ENCODE measurements at places on chromosomes 2 and 18.
A peak's percentile ranks its signal among the peaks of the same experiment; 100 is the strongest.

- H3K27ac ChIP-seq = no peak overlapping the region
- no peaks in the 10 kb centered on the region for H3K36me3 ChIP-seq
- DNase-seq = no peak
Observed at GRCh38 chr2:125588780-125589179, 1067.2 kb upstream of the GYPC start.

DNA sequence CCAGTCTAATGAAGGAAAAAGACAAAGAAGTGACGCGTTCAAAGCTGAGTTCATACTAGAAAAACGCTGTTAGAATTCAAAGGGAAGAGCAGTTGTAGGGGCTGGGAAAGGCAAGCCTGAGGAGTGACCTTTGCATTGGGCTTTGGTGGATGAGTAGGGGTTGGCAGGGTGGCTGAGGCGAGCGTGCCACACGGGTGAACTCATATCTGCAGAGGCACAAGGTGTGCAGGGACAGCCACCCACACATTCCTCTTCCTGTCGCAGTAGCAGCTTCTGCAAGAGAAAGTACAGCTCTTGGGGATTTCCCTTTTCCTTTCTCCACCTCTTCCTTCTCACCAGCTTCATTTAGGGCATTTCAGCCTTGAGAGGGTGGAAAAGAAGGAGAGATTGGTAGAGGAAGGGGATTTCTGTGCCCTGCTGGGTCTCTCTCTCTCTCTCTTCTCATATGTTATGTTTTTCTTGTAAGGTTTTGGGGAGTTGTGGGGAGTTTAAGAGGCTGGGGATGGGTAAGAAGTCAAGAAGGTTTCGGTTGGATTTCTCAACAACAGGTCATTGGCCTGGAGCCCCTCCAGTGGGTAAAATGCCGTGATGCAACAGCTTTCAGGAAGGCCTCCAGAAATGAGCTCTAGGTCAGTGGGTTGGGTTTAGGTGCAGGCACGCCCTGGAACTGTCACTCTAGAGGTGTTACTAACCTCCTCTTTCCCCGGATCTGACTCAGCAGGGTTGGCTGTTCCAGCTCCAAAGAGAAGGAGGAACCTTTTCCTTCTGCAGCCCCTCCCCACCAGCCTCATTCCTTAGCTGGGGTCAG, 40.1 kb downstream of the ODC1 start:
- peak overlapping the region; percentile 86 for H3K27ac ChIP-seq
- H3K27me3 ChIP-seq = no peaks in the 10 kb centered on the region
- no peak overlapping the region for H3K4me3 ChIP-seq
- H3K4me1 ChIP-seq = peaks cover 61% of the 10 kb centered on the region
- DNase-seq = peak; percentile 94

GRCh38 chr18:8660316-8660715, 45.0 kb upstream of the MTCL1 start:
- H3K4me3 ChIP-seq = no peak overlapping the region
- no peaks in the 10 kb centered on the region for H3K4me1 ChIP-seq
- no peaks in the 10 kb centered on the region for H3K36me3 ChIP-seq
- no peak for DNase-seq

GRCh38 chr2:110823165-110823564, 90.8 kb downstream of the ACOXL start:
- H3K4me1 ChIP-seq = no peaks in the 10 kb centered on the region
- no peaks in the 10 kb centered on the region for H3K27me3 ChIP-seq
- DNase-seq = no peak
- H3K36me3 ChIP-seq = no peaks in the 10 kb centered on the region
- H3K4me3 ChIP-seq = no peak overlapping the region

- peak overlapping the region; percentile 96 for H3K27ac ChIP-seq
- H3K27me3 ChIP-seq = no peaks in the 10 kb centered on the region
- no peak for DNase-seq
Observed at GRCh38 chr2:218371983-218372350, 10.1 kb upstream of the SLC11A1 start.

- no peaks in the 10 kb centered on the region for H3K36me3 ChIP-seq
- H3K27ac ChIP-seq = no peak overlapping the region
- H3K4me1 ChIP-seq = no peaks in the 10 kb centered on the region
- no peak for DNase-seq
- no peak overlapping the region for H3K4me3 ChIP-seq
Observed at GRCh38 chr2:126515471-126515870, 140.5 kb upstream of the GYPC start.

DNA sequence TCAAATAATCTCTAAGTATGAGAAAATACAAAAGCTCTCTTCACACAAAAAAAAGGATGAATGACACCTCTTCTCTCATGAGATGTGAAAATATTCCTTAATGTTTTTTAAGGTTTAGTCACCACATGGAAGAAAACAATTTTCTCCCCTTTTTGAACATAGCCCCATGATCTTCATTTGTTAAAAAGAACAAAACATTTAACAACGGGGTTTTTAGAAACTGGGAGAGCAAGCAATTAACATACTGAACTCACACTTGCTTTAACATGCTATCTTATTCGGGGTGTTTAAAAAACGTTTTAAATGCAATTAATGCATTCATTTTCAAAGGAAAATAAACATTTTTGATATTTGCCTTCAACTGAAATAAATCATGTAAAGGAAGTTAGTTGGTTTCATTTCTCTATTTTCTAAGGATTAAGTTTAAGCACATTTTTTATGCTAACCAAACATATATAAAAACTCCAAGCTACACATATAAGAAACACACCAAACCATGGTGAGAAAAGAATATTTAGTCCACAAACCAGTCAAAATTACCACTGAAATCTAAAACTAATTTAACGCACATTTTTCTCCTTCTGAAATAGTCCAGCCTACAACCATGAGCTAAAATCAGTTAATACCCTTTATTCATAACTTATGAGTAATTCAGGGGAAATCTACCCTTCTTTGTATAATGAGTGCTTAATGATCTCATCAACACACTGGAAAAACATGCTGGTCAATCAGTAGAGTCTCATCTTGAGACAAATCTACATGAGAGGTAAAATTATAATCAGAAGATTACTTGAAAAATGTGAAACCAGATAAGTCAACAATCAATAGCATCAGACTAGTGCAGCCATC, 8.2 kb downstream of the FBXO11 start:
- peaks cover 60% of the 10 kb centered on the region for H3K4me1 ChIP-seq

DNA sequence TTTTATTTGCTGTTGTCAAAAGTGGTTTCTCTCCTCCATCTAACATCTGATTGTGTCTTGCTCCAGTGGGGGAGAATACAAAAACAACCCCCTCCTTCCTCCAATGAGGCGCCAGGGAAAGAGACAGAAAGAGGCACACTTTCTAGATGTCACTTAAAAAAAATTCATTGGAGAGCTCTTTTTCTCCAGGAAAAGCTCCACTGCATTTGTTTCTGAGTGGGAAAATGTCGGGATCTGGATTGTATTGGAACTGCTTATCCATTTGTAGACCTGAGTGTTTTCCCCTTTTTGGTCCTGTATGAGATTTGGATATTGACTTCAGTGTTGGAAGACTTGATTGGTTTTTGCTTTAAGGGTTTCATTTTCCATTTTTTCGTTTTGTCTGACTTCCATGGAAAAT, 995 bp downstream of the MBD5 start:
- H3K4me1 ChIP-seq = peaks cover 30% of the 10 kb centered on the region
- H3K27me3 ChIP-seq = no peaks in the 10 kb centered on the region
- H3K4me3 ChIP-seq = peak overlapping the region; percentile 89

GRCh38 chr18:79749251-79750191, 48.2 kb upstream of the KCNG2 start:
- peaks cover 25% of the 10 kb centered on the region for H3K36me3 ChIP-seq
- no peaks in the 10 kb centered on the region for H3K4me1 ChIP-seq
- no peaks in the 10 kb centered on the region for H3K27me3 ChIP-seq
- no peak overlapping the region for H3K4me3 ChIP-seq
- no peak overlapping the region for H3K27ac ChIP-seq

DNA sequence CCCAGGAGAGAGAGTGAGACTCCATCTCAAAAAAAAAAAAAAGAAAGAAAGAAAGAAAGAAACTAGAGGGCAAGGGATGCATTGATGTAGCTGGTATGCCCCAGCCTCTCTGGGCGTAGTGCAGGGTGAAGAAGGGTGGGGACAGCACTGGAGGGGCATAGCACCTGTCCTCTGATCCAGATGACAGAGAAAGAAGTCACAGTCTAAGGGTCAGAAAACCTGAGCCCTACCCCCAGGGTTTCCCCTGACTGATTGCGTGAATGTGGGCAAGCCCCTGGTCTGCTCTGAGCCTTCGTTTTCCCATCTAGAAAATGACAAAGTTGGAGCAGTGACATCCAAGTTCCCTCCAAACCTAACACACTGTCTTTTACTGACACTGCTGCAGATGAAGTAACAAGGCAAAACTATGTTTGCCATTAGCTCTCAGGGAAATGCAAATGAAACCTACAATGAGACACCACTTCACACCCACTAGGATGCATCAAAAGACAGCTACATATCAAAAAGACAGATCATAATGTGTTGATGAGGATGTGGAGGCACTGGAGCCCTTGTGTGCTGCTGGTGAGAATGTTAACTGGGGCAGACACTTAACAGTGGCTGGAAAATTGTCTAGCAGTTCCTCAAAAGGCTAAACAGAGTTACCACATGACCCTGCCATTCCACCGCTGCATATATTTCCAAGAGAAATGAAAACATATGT, 19.5 kb upstream of the YWHAQ start:
- DNase-seq = no peak
- no peaks in the 10 kb centered on the region for H3K4me1 ChIP-seq
- no peaks in the 10 kb centered on the region for H3K27me3 ChIP-seq

DNA sequence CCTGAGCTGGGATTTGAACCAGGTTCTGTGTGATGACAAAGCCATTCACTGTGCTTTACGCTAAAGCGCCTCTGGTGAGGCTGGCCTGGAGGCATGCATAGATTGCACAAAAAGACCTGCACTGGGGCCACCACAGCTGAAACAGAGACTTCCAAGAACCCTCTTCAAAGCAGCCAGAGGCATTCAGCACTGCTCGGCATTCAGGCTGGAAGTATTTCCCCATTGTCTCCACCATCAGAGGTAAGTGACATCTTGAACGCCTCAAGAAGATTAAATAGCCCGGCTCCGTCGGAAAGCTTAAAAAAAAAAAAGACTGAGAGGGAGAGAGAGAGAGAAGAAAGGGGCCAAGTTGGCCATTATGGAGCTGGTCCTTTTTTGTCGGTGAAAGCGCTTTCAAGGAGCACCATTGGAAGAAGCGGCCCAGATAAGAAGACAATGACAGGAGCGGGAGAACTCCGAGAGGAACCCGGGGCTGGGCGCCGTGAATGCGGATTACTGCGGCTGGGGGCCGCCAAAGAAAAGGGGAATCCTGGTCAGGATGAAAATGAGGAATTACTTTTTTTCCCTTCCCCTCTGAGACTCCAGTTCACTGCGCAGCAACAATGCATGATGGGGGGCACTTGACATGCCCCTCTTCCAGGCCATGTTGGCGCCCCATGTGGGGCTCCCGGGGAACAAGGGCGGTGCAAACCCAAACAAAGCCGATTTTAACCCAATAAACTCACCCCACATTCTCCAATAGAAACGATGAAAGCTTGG, 228.3 kb downstream of the MYCN start:
- no peak for DNase-seq
- no peaks in the 10 kb centered on the region for H3K36me3 ChIP-seq
- H3K27me3 ChIP-seq = no peaks in the 10 kb centered on the region
- H3K27ac ChIP-seq = no peak overlapping the region

GRCh38 chr2:150663143-150663542, 175.7 kb upstream of the RND3 start:
- H3K4me1 ChIP-seq = no peaks in the 10 kb centered on the region
- no peaks in the 10 kb centered on the region for H3K27me3 ChIP-seq
- no peak overlapping the region for H3K27ac ChIP-seq
- no peaks in the 10 kb centered on the region for H3K36me3 ChIP-seq

GRCh38 chr2:120323214-120323613, 22.7 kb upstream of the INHBB start:
- H3K27me3 ChIP-seq = no peaks in the 10 kb centered on the region
- no peak overlapping the region for H3K27ac ChIP-seq
- H3K4me1 ChIP-seq = peaks cover 10% of the 10 kb centered on the region

- no peak for DNase-seq
- no peaks in the 10 kb centered on the region for H3K27me3 ChIP-seq
- H3K4me3 ChIP-seq = no peak overlapping the region
- no peaks in the 10 kb centered on the region for H3K36me3 ChIP-seq
Observed at GRCh38 chr2:15651367-15651727, 59.7 kb downstream of the DDX1 start.

- DNase-seq = no peak
- no peak overlapping the region for H3K4me3 ChIP-seq
- H3K36me3 ChIP-seq = no peaks in the 10 kb centered on the region
- H3K4me1 ChIP-seq = peaks cover 6% of the 10 kb centered on the region
- no peaks in the 10 kb centered on the region for H3K27me3 ChIP-seq
- H3K27ac ChIP-seq = no peak overlapping the region
Observed at GRCh38 chr2:120937686-120938044, 202.0 kb downstream of the GLI2 start.

GRCh38 chr2:234286118-234286598, 210.7 kb downstream of the ARL4C start:
- DNase-seq = no peak
- H3K27me3 ChIP-seq = no peaks in the 10 kb centered on the region
- H3K4me3 ChIP-seq = no peak overlapping the region
- H3K36me3 ChIP-seq = no peaks in the 10 kb centered on the region
- H3K27ac ChIP-seq = no peak overlapping the region
- H3K4me1 ChIP-seq = peaks cover 8% of the 10 kb centered on the region

DNA sequence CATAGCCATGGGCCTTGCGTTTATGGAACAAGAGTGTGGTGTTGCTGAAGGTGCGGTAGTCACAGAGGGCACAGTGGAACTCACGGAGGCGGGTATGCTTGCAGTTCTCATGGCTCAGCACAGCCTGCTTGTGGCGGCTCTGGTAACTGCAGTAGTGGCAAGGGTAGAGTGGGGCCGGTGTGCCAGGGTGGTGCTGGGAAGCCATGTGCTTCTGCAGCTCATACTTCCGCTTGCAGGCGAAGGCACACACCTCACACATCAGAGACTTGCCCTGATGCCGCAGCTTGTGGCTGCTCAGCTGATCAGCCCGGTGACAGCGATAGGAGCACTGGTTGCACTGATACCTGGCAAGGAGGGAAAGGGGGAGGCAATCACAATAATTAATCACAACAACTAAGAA, 14.7 kb downstream of the ZNF142 start:
- no peak overlapping the region for H3K4me3 ChIP-seq
- no peak for DNase-seq
- peaks cover 89% of the 10 kb centered on the region for H3K36me3 ChIP-seq

DNA sequence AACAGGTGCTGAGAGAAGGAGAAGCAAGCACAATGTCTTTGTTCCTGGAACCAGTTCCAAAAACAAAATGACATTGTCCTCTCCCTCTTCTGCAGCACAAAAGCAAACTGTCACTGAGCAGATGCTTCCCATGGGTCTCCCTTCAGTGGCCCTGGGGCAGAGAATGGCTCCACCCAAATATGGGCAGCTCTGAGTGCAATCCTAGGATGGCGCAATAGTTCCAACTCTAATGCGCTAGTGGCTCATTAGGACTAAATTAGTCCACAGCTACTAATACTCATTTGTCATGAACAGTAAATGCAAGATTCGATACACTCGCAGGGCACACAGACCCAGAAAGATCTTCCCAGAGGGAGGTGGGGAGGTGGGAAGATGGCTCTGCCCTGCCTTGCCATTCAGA, 205.2 kb upstream of the CHAC2 start:
- H3K4me1 ChIP-seq = no peaks in the 10 kb centered on the region
- no peaks in the 10 kb centered on the region for H3K36me3 ChIP-seq
- H3K27me3 ChIP-seq = no peaks in the 10 kb centered on the region
- H3K27ac ChIP-seq = no peak overlapping the region

GRCh38 chr2:3647246-3647645, 10.8 kb upstream of the ALLC start:
- no peaks in the 10 kb centered on the region for H3K27me3 ChIP-seq
- no peak overlapping the region for H3K27ac ChIP-seq
- no peak overlapping the region for H3K4me3 ChIP-seq
- peaks cover 12% of the 10 kb centered on the region for H3K4me1 ChIP-seq
- no peaks in the 10 kb centered on the region for H3K36me3 ChIP-seq

GRCh38 chr2:9092383-9093282, 89.1 kb upstream of the MBOAT2 start:
- H3K4me3 ChIP-seq = no peak overlapping the region
- H3K27me3 ChIP-seq = no peaks in the 10 kb centered on the region
- H3K4me1 ChIP-seq = peaks cover 14% of the 10 kb centered on the region
- DNase-seq = no peak
